Cardiac septum (tissue), 1 donor: ENCODE measurements at places on chromosomes 7 and 10.

- DNase-seq: no peak
Measured at GRCh38 chr7:142771353-142771723, 568 bp downstream of the PRSS2 start.

- no peak for DNase-seq
Measured at GRCh38 chr10:62851442-62851841, 35.3 kb upstream of the EGR2 start.

GRCh38 chr10:104146882-104147281, 24.9 kb downstream of the SFR1 start:
- no peak for DNase-seq

- DNase-seq: no peak
Measured at GRCh38 chr10:132447446-132448247, 50.6 kb downstream of the PWWP2B start.

DNA sequence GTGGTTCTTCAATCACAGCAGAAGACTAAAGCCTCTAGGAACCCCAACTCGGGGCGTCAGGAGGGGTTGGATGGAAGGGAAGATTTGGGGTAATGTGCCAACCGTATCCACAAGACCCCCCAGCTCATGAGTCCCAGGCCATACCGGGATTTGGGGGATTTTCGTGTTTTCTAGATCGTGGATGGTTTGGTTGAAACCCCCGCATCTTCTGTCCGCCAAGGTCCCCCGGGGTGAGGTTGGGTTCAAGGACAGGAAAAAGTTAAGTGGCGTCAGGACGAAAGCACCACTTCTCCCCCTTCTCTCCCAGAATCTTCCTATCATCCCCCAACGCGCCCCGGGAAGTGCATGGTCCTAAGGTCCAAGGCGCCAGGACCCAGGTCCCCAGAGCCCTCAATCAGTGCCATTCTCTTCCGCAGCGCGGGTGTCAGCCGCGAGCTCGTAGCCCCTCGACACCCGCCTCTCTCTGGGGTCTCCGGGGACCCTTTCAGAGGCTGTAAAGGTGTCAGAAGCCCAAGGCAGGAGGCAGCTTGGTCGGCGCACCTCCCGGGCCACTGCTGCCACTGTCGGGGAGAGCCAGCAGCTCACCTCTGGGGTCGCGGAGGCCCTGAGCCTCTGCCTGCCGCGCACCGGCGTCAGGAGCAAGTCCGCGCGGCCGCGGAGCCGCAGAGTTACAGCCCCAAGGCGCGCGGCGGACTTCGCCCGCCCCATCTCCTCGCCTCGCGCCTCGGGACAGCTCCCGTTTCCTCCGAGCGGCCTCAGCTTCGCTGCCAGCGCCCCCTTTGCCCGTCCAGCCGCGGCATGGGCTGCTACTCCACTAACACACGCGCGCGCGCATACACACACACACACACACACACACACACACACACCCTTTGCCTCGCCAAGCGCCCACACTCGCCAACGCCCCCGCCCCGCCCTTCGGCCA, 1.5 kb downstream of the MKX start:
- no peak for DNase-seq

DNA sequence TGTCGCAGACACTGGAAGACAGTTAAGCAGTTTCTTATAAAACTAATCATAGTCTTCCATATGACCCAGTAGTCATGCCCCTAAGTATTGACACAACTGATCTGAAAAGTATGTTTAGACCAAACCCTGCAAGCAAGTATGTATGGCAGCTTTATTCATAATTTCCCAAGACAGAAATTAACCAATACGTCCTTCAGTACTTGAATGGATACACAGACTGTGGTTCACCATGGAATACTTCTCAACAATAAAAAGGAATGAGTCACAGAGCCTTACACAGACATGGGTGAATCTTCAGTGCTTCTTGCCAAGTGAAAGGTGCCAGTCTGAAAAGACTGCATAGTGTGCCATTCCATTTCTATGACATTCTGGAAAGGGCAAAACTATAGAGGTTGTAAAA, 50.2 kb upstream of the AKR1E2 start:
- DNase-seq: no peak

DNA sequence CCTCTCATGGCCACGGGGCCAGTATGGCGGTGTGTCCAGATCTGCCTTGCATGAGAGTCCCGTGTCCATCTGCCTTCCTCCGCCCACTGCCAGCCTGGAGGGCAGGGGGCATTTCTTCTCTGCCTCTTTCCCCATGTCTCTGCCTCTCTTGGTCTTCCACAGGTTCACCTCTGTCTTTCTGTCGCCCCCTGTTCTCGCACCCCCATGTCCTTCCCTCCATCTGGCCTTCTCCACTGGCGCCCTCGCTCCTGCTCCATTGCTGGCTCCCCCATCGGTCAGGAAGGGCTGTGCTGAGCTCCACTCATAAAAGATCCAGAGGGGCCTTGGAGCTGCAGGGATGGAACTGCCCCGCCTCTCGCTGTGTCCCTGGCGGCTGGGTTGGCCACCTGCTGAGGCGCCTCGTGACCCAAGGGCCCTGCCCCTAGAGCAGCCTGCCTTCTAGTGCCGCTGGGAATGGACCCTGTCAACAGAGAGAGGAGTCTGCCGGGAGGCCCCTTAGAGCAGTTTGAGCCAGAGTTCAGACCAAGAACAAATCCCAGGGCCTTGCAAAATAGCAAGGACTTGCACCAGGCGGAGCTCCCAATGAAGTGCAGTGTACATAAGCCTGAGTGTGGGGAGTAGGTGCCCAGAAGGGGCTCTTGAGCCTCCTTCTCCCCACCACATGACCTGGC, 42.0 kb downstream of the GOLGA7B start:
- no peak for DNase-seq

GRCh38 chr10:84256510-84257342, 11.9 kb downstream of the RGR start:
- no peak for DNase-seq

- DNase-seq: no peak
Measured at GRCh38 chr7:82044497-82045080, 274.7 kb upstream of the HGF start.

GRCh38 chr10:96306516-96306915, 2.3 kb downstream of the DNTT start:
- DNase-seq: peak; percentile 77

GRCh38 chr7:107641676-107642075, 19.0 kb upstream of the SLC26A4 start:
- DNase-seq: no peak

- no peak for DNase-seq
Measured at GRCh38 chr7:16891338-16891737, 9.6 kb upstream of the AGR3 start.

- DNase-seq: peak; percentile 26
Measured at GRCh38 chr10:121662945-121663917, 65.0 kb upstream of the FGFR2 start.

- no peak for DNase-seq
Measured at GRCh38 chr10:17206210-17206709, 4.8 kb upstream of the TRDMT1 start.

DNA sequence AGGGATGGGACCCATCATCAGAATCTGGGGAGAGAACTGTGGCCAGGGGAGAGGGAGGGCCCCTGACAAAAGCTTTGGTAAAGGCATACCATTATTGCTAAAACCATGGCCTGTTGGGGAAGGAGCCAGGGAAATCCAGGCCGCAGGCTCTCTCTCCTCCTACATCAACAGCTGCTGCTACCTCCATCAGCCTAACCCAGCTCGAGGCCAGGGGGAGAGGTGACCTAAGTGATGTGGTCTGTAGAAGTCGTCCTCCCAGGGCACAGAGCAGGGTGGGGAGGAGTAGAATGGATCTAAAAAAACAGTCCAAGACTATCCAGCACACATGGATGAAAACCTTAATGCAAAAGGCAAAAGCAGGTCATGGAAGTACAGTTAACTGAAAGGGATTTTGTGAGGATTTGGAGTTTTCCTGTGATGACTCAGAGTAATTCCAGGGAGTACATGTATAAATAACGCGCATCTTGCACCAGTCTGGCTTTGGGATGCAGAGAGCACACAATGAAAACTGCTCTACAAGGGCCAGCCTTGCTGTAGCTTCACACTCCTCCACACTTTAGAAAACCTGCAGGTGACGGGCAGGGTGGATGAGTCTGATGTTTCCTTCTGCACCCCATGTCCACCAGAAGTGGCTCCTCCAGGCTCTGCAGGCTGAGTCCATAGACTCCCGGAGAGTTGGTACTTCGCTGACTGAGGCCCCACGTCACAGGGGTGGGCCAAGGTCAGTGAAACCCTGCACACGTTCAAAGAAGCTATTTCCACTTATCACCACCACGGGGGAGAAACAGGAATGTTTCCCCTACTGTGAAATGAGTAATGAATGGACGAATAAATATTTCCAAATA, 38.5 kb upstream of the MSMB start:
- no peak for DNase-seq

DNA sequence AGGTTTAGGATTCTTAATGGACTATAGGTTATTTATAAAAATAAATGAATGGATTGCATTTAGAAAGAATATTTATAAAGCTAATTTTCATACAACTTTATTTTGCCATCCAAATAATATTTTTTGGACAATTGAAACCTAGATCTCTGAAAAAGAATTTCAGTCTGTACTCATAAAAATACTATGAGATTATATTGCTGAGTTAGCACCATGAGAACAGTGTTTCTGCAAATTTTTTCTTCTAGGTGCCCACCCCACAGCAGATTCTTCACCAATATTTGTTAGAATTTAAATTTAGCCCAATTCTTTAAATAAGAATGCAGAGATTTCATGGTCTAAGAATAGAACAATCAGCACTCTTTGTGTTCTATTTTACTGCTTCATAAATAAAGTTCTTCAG, 85.6 kb upstream of the TEX47 start:
- DNase-seq: no peak

DNA sequence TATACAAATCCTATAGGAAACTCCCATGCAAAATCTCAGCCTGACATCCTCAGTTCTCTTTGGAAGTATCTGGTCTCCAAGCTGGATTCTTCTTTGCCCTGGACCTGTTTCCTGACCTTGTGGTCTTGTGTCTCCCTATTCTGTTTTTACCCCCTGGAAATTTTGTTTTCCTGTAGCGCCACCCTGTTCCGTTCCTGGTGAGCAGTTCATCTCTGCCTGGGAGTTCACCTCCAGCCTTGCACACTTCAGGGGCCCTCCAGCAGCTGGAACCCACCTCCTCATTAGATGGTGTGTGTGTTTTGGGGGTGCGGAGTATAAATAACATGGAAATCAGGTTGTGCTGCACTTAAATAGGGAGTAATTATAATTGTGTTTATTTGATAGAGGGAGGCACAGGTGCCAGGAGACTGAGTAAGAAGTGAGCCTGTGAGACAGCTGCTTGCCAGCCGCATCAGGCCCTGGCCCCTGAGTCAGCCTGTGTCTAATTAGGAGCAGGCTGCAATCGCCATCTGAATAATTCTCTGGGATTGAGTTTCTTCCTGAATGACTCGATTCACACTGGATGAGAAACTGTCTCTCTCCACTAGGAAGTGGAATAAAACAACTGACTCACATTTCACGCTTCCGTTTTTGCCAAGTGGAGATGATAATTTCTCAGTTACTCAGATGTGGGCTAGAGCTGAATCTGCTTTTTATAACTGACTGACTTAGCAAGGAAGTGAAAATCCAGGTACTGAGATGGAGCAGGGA, 69.4 kb upstream of the HECTD2 start:
- DNase-seq: no peak

- peak; percentile 75 for DNase-seq
Measured at GRCh38 chr10:55374060-55374459, 573.0 kb upstream of the PCDH15 start.

GRCh38 chr10:70053218-70053840, 683 bp downstream of the MACROH2A2 start:
- DNase-seq: no peak

DNA sequence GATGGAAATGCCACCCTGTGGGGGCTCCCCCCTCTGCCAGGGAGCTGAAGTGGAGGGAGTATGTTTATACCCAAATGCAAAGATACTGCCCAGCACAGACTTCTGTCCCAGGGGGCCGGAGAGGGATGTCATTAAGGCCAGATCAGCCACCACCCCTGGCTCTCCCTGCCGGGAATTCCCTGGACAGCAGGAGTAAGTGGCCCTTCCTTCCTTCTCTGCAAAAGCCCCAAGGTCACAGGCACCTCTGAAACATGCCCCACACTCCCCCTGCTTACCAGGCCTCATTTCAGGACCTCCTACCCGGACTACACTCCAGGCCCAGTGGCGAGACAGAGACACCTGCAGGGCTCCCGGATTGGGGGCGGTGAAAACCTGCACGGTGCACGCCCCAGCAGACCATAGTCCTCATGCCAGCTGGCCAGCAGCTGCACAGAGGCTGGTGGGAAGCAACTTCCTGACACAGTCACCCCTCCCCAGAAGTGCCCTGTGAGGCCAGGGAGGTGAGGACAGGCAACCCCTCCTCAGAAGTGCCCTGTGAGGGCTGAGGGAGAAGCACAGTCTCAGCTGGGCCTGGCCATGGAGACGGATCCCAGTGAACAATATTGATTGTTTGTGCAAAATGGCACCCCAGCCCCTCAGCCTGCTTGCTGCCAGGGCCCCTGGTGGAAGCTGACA, 33.0 kb upstream of the RET start:
- DNase-seq: peak; percentile 50

- DNase-seq: no peak
Measured at GRCh38 chr10:91992031-91992430, 68.5 kb downstream of the BTAF1 start.

- no peak for DNase-seq
Measured at GRCh38 chr10:82190432-82191260, 315.7 kb downstream of the NRG3 start.

DNA sequence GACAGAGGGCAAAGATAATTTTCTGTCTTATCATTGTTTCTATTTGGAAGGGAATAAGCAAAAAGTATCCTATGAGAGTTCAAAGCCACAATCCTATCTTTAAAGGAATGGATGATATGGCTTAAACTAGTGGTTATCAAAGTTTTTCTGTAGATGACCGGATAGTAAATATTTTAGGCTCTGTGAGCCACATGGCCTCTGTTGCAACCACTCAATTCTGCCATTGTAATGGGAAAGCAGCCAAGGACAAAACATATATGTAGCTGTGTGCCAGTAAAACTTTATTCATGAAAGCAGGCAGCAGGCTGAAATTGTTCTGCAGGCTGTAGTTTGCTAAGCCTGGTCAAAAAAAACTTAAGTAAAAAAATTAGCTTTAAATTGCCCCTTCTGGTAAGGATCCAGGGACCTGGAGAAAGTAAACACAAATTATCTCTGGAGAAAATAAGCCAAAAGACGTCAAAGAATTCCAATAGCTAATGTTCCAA, 73.3 kb downstream of the THSD7A start:
- no peak for DNase-seq

- DNase-seq: peak; percentile 62
Measured at GRCh38 chr7:63028376-63029206, 970.1 kb upstream of the ZNF722 start.

DNA sequence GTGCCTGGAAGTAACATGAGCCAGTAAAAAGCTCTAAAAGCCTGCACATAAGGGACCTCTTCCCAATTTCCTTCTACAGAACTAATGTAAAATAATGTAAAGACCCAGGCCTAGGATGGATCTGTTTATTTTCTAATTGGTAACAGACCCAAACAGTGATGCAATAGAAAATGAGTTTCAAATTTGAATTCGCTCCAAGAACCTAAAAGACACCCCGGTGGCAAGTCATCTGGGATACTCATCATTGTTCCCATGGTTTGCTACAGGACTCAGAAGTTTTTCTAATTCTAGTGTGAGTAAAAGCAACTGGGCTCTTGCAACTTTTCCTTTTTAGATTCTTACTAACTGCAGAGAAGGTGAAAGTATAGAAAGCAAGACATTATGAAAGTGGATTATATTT, 271.3 kb upstream of the CACNA2D1 start:
- no peak for DNase-seq

- DNase-seq: no peak
Measured at GRCh38 chr10:119776536-119776935, 50.7 kb downstream of the INPP5F start.

GRCh38 chr7:80618096-80618495, 20.3 kb upstream of the CD36 start:
- DNase-seq: no peak

GRCh38 chr7:70597066-70597465, 534.9 kb upstream of the GALNT17 start:
- no peak for DNase-seq
